Myocyte (in vitro differentiated cells): ENCODE measurements at places on chromosomes 7 and 10. TPM values are rescaled to one million over a fixed set of nuclear protein-coding genes. Genes with fewer than 3 reads are reported as not detected.

The KLLN gene
- total RNA-seq: 1.0 and 1.2 TPM in 2 replicates

The PCLO gene
- total RNA-seq: 1.4 and 2.2 TPM in 2 replicates

The CLRN3 gene
- total RNA-seq: not detected in 2 replicates

The MARVELD1 gene
- 31.3 and 37.2 TPM in 2 replicates for total RNA-seq
